AG04449 (cell line): ENCODE measurements at places on chromosomes 3 and 15.
A peak's percentile ranks its signal among the peaks of the same experiment; 100 is the strongest.

- DNase-seq: no peak
Measured at GRCh38 chr15:73265536-73266153, 103.1 kb downstream of the HCN4 start.

GRCh38 chr15:31453558-31454318 lies 127.1 kb downstream of the KLF13 start:
- DNase-seq: no peak

GRCh38 chr15:87669846-87670245 lies 586.7 kb downstream of the NTRK3 start:
- no peak for DNase-seq

GRCh38 chr3:171591070-171591469 lies 130.9 kb upstream of the TNIK start:
- no peak for DNase-seq

- DNase-seq: no peak
Measured at GRCh38 chr3:196792771-196793170, 53.1 kb downstream of the PAK2 start.

DNA sequence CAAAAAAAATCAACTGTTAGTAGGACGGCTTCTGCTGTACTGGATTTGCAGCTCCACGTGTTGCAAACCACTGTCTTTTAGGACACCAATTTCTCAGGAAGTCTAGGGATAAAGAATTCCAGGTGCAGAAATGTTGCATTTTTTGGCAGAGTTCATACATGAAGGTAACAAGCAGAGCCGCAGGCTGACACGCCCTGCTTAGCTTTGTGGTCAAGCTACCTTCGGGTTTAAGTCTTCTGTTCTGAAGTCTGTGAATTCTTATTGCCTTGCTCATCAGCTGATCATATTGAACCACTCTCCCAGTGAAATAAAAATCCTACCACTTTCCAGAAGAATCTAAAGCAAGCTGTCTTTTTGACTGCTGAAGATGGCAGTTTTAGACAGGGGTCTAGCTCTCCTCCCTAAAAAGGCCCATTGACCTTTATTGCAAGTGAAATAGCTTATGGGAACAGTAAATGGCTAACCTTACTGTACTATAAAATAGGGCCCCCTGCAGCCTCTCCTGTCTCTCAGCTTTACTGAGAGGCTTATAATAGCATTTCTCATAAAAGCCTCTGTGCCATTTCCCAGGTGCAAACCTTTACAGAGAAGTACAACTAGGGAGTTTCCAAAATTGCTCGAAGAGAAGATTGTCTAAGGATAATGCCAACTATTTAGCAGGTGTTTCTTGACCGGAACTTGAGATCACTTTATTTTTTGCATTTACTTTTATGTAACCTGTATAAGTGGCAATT lies 262.2 kb upstream of the IL12A start:
- no peak for DNase-seq

DNA sequence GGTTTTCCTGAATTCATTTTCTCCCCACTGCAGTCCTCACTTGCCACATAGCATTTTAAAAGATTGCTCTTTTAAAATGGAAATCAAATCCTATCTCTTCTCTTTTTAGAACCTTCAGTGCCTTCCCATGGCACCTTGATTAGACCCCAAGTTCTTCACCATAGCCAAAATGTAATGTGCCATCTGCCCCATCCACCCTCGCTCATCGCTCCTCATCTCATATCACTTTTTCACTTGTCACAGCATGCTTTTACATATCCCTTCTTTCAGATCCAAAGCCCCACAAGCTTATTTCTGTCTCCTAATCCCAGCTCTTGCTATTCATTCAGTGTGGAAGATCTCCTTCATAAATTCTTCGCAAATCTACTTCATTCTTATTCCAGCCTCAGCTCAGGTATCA lies 161.7 kb downstream of the CD47 start:
- no peak for DNase-seq

- no peak for DNase-seq
Measured at GRCh38 chr15:34904527-34904926, 65.0 kb downstream of the AQR start.

DNA sequence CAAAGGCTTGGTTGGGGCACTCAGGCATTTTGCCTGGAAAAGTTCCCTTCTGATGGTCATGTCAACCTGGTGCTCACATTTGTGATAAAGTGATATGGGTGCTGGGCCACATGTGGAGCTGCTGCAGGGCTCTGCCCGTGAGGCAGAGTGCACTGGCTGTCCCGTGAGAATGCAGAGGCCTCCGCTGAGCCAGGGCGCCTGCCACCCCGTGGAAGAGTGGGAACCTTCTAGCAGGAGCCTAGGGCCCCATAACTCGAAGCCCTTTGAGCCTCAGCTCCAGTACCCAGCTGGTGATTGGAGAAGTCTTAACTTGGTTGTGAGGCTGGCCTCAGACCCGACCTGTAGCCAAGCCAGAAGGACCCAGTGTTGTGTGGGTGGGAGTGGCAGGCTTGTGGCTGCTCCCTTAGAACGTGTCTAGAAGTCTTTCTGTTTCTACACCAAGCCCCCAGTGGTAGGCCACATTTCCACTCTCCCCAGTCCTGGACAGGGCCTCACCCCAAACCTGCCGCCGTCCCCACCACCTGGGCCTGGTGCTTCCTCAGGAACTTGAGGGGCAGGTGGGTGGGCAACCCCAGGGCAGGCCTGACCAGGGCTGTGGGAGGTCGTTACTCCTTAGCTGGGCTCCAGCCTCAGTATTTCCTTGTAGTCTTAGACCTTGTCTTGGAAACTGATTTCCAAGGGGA lies 19.7 kb downstream of the SEC61A1 start:
- DNase-seq: no peak

DNA sequence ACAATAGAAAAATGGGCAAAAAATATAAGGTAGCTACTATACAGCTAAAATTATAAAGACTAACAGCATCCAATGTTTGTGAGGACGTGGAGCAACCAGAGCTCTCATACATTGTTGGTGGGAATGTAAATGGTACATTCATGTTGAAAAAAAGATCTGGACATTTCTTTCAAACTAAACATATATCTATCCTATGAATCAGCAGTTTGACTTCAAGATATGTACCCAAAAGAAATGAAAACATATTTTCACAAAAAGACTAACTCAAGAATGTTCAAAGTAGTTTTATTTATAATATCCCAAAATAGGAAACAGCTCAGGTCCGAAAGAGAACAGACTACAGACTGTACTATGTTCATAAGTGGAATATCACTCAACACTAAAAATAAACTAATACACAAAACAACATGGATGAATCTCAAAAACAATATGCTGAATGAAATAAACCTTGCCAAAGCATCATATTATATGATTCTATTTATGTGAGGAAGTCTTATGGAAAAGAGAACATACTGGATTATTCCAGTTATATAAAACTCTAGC lies 8.8 kb upstream of the TTBK2 start:
- no peak for DNase-seq

GRCh38 chr3:159166899-159167586 lies 365.2 kb downstream of the MFSD1 start:
- DNase-seq: no peak

DNA sequence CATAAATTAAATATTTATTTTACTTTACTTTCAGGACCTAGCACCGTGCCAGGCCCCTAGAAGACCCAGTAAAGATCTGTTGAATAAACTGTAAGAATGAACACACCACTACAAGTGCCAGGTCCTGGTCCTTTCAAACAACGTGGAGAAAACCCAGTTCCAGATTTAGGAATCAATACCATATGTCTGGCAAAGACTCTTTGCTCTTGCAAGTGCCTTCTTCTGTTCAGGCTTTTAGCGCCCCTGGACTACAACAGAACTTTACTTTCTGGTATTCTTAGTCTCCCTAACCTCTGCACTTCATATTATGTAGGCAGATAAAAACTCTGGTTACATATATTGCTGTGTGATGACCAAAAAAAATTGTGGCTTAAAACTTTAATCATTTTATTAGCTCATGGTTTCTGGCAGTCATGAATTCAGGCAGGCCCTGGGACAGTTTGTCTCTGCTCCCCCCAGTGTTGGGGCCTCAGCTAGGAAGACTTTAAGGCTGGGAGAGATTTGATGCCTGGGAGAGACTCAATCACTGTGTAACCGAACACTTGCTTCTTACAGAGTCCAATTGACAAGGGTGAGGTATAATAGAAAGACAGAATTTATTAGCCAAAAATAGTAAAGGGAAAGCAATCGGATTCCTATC lies 2.9 kb upstream of the PSMA4 start:
- no peak for DNase-seq

DNA sequence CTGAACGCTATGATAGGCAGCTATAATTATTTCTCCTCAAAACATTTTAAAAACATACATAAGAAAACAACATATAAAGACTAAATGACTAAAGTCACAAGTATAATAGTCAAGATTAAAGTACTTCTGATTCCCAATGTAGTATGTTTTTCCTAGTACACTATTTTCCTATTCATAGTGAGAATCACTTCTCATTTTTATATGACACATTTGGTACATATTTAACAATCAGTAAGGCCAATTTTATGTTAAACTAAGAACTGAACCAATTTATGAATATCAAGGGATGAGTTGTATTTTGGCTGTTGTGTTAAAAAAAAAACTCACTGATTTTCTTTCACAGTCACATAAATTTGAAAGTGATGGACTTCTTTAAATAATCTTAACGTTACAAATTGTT lies 79.7 kb downstream of the DENND4A start:
- DNase-seq: no peak

DNA sequence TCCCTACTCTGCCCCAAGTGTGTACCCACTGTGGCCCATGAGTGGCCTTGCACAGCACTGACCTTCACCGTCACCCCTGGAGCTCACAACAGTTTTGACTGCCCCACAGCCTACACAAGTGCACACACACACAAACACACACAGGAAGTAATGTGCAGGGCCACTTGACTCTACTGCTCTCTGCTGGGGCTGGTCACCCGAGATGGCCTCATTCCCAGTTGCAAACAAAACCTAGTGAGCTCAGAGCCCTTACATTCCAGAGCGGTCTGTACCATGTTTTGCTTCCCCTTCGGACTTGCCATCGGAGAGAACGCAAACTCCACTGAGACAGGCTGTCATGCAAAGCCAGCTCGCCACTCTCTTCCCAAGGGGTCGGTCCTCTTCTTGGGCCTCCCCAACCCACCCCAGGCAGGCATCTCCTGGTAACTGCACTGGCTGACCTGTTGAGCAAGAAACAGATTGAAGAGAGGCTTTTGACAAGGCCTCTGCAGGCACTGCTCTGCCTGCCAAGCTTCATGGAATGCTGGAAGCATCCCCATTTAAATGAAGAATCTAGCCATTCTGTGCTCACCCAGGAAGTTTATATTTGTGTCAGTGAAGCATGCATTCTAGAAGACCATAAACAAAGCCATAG lies 232.0 kb upstream of the IGF1R start:
- DNase-seq: no peak

DNA sequence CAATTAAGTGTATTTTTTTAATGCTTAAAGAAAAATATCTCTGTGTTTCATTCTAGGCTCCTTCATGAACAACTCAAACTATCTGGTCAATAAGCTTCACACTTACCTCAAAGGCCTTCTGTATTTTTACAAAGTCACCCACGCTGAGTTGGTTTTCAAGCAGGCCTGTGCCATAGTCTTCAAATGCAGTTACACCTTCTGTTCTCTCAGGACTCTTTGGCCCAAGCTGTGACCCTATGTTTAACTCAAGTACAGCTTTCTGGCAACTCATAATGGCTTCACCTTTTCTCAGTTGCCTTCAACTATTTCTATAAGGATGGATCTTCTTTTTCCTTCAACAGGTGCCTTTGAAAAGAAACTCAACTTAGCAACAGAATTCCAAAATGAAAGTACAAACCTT lies 587 bp downstream of the WDR49 start:
- no peak for DNase-seq

DNA sequence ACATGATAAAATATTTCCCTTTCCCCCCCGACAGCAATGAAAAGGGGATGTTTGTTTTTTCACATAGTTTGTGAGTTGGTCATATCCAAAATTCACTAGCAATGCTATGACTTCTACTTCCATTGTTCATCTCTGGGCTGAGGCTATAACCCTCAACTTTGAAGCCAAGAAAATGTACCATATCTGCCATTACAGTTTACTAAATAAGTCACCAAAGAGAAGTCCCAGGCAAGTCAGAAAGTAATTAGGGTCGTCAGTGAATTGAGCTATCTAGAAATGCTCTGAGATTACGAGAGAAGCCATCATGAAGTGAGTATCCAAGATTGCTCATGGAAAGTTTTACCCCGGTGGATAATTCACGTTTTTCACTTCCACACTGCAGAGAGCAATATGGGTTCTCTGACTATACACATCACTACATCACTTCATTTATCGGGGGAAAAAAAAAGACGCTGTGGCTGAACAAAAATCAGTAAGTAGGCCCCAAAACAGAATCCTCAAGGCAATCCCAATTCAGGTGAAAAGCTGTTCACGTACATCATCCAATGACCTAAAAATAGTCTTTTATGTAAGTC lies 1.4 kb downstream of the PEAK1 start:
- DNase-seq: no peak

- no peak for DNase-seq
Measured at GRCh38 chr15:40091861-40092255, 16.8 kb downstream of the BMF start.

DNA sequence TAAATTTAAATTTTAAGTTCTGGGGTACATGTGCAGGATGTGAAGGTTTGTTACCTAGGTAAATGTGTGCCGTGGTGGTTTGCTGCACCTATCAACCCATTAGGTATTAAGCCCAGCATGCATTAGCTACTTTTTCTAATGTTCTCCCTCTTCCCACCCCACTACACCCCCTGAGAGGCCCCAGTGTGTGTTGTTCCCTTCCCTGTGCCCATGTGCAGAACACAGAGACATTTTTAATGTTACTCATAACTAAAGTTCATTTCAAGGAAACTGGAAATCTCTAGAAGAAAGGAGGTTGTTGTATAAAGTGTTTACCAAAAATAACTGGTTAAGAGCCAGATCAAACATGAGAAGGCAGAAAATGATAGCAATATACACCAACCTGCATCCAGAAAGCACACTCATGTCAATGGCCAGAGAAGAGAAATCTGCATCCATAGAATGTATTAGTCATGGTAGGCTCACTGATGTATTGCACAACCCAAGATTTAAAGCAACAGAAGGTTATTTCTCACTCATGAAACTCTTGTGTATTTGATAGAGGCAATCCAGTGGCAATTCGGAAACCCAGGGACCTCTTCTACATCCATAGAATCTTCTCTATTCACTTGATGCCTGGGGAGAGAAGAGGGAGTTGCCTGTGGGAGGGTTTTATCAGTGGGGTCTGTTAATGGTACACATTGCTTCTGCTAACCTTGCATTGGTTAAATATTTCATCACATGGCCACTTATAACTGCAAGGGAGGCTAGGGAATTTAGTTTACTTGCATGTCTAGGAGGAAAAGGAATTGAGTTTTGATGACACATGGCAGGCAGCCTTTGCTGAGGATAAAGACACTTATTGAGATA lies 321.9 kb upstream of the RASGRP1 start:
- no peak for DNase-seq

- peak; percentile 0 for DNase-seq
Measured at GRCh38 chr3:167032267-167032876, 347.7 kb downstream of the ZBBX start.

GRCh38 chr15:69392352-69392751 lies 21.8 kb upstream of the KIF23 start:
- DNase-seq: no peak

GRCh38 chr3:68288085-68288484 lies 633.7 kb upstream of the SUCLG2 start:
- no peak for DNase-seq
